ENCODE measurements at places on chromosomes 5 and 9.

DNA sequence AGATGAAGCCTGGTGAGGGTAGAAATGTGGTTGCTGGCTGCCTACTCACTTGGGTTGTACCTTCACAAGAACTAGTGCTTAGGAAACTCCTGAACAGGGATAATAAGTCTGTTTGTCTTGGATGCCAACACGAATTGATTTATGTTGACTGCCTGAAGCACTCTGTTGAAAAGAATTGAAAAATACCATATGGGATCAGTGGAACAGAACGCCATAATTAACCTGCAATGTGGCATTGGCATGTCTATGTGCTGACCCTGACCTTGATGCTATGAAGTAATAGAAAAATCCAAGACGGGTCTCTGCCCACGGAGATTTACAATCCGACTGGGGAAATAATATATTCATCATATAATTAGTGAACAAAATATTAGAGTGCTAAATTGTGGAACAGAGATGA lies 10.5 kb downstream of the LIX1 start:
- DNase-seq, result no peak

DNA sequence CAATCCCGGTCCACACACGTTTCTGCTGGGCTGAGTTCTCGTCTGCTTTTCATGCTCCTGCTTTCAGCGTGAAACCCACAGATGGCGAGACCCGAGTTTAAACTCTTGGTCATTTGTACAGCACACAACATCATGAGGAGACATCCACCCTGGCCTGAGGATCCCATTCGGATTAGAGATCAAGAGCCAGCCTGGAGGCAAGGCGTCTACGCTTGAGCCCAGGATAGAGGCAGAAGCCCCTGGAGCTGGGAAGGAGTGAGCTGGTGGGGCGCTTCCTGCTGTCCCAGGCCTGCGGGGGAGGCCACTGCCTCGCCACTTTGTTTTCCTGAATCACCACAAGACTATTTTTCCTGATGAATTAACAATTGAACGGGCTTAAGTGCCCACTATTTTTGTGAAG lies 281.9 kb upstream of the IRX4 start:
- DNase-seq, result no peak

DNA sequence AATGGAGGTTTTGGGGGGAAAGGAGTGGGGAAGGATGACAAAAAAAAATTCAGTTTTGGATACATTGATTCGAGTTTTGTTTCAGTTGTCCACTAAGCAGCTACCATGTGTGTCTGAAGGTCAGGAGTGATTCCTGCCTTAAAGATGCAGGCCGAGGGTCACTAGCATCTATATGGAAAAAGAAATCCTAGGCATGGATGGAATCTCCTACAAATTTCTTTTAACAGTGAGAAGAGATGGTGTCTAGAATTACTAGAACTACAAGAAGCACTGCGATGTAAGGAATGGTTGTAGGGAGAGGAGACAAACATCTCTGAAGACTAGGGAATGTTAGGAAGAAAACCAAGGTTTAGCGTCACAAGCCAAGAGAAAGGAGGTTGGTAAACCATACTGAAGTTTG lies 19.6 kb upstream of the TRIO start:
- DNase-seq, result no peak

DNA sequence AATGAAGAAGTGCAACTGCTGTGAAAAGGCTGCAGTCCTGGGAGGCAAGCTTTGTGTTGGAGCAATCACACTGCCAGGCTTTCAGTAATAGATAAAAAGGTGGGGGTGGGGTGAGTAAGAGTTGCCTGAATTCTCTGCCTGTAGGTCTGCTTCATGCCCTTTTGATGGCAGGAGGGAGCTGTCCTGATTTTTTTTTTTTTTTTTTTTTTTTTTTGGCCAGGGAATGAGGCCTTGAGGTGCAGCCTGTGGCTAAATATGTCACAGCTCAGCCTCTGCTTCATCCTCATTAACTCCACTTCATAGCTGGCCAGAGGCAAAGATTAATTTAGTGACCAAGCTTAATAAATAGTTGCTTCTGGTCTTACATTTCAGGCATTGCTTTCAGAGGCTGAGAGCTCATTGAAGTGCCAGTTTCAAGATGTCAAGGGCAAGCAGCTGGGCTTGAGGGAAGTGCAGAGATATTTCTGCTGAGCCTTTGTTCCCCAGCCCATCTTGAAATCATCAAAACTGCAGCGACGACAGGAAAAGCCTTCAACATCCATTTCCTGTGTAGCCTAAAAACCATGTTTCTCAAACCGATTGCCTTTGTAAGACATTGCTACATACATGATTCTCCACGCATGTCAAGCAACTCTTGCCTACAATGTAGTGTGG lies 134.7 kb downstream of the MACIR start:
- peak; percentile 68 for DNase-seq
